Erythroblast (primary cell): ENCODE measurements at places on chromosomes 6 and 20.

GRCh38 chr6:41462033-41462432 lies 84.1 kb upstream of the FOXP4 start:
- DNase-seq, result no peak

DNA sequence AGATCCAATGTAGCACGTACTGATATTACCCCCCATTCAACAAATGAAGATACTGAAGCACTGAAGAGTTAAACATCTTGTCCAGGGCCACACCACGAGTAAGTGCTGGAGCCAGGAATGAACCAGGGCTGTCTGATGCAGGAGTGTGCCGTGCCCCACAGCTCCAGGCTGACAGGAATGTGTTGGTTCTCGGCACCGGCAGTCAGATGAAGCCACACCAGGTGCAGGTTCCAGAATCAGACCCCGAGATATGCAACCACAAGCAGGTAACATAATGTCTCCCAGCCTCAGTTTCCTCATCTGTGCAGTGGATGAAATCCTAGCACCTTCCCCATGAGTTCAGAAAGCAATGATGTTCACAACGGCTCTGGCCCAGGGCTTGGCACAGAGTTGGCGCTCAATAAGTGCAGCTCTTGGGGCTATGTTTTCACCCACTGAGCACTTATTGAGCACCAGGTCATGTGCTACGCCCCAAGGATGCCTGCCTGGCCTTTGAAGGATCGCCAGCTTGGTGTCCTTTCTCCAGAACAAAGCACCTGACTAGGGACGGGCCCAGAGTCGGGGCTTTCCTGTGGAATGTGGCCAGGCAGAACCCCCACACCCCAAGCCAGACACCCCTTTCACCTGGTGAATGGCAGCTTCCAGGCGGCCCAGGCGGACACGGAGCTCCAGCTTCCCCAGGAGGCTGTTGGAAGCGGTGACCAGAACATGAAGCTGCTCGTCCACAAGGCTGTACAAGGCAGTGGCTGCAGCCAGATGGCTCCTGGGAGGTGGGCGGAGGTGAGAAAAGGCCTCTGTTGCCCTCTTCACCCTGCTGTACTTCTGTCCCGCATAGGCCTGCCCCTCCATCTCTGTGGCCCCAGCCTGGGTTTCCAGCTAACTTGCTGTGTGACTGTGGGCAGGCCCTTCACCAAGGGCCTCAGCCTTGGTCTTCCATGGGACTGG lies 41.3 kb downstream of the KIAA1755 start:
- no peak for DNase-seq

DNA sequence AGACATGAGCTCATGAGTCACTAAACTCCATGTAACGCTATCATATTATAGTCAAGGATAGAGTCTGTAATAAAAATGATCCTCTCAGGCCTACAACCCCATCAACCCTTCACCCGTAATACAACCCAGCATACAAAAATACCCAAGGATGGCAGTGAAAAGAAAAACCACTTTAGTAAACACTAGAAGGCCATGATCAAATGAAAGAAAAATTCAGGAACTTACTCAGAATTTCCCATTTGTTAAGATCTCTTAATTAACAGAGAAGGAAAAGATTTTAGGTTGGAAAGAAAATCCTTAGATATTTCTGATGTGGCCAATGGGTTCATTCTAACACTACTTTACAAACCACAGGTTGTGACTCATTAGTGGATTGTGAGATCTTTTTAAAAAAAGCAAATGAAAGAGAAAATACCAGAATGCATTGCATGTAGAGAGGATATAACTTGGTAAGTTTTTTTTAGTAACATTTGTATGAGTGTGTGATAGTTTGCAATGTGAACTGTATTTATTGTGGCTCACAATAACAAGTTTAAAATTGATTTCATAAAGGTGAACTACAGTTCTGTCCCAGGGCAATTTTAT lies 8.0 kb upstream of the UBE2J1 start:
- no peak for DNase-seq

- DNase-seq, result no peak
These were observed 41.8 kb upstream of the SAYSD1 start for GRCh38 chr6:39156801-39157200.

- no peak for DNase-seq
These were observed 5.9 kb downstream of the TTLL2 start for GRCh38 chr6:167330750-167331149.

GRCh38 chr20:37247547-37247946 lies 14.1 kb downstream of the GHRH start:
- no peak for DNase-seq
